Erythroblast (primary cell): ENCODE measurements at places on chromosomes 2 and 18.

GRCh38 chr2:184611361-184612085 is 13.2 kb downstream of the ZNF804A start:
- peak; percentile 52 for DNase-seq

GRCh38 chr18:49851624-49852023 is 38.3 kb upstream of the ACAA2 start:
- no peak for DNase-seq

GRCh38 chr2:226772389-226773179 is 27.0 kb downstream of the IRS1 start:
- no peak for DNase-seq

DNA sequence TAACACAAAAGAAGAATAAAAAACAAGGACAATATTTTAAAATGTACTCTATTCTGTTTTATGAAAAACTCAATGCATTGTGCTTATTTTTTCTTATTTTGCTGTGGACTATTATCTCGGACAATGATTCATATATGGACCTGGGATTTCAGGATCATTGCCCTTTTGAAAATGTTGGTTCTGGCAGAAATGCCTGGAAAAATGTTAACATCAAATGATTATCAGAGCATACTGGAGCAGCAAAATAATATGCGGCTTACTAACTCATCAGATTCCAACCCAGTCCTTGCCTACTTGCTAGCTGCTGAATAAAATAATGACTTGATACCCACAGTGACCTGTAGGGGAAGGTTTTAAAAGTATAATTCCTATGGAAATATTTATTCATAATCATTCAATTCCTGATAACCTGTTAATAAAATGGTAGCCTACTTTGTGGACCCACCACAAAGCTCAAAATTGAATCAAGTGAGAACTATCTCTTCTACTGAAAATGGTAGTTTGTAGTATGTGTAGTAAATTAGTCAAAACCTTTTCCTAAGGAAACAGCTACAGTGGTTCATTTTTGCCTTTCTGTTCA is 117.4 kb downstream of the NEB start:
- DNase-seq, result no peak

DNA sequence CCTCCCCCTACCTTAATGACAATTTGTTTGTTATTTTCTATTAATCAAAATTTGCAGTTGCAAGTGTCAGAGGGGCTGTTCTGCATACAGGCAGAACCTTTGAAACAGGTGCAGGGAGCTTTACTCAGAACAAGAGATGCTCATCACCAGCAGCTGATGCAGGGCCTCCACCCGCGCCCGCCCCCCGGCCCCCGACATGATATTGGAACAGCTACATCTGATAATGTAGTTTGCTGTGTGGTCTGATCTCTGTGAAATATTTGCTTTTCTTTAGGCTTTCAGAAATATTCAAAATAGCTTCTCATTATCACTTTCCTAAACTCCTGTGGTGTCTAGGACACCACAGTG is 130.0 kb downstream of the PRKCE start:
- no peak for DNase-seq

DNA sequence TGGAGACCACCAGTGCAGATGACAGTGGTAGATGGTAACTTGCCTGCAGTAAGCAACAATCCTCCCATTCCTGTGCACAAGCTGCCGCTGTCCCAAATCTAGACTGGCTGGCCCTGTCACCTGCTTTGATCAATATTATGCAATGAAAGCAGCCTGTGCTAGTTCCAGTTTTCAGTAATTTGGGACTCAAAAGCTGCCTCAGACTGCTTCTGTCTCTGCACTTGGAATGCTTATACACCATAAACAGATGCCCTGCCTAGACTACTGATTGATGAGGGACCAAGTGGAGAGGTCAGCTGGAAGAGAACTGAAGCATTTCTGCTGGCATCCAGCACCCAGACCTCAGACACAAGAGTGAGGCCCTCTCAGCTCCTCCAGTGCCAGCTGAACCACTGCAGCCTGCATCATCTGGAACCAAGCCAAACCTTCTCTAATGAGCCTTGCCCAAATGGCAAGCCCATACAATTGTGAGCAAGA is 24.9 kb downstream of the CCBE1 start:
- no peak for DNase-seq

DNA sequence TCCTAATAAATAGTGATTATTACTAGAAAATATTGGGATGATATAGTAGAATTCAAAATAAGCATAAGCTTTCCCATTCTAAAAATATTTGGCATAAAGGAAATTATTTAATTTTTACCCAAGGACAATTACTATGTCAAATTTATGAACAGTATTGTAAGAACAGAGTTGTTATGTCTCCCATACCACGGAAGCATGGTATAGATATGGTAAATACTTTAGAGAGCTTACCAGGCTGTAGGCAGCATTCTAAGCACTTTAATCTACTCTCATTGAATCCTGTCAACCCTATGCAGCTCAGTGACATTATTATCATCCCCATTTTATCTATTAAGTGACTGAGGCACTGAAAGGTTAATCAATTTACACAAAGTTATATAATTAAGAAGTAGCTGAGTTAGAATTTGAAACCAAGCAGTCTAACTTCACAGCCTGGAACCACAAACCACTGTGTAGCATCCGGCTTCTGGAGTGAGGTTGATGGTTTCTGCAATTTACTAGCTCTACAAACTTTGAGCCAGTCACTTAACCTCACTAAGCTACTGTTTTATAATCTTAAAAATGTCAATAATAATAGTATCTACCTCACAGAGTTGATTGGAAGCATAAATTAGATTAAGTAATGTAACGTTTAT is 323.7 kb downstream of the ARHGAP15 start:
- DNase-seq, result no peak

GRCh38 chr18:51132256-51132935 is 65.1 kb downstream of the MEX3C start:
- no peak for DNase-seq

DNA sequence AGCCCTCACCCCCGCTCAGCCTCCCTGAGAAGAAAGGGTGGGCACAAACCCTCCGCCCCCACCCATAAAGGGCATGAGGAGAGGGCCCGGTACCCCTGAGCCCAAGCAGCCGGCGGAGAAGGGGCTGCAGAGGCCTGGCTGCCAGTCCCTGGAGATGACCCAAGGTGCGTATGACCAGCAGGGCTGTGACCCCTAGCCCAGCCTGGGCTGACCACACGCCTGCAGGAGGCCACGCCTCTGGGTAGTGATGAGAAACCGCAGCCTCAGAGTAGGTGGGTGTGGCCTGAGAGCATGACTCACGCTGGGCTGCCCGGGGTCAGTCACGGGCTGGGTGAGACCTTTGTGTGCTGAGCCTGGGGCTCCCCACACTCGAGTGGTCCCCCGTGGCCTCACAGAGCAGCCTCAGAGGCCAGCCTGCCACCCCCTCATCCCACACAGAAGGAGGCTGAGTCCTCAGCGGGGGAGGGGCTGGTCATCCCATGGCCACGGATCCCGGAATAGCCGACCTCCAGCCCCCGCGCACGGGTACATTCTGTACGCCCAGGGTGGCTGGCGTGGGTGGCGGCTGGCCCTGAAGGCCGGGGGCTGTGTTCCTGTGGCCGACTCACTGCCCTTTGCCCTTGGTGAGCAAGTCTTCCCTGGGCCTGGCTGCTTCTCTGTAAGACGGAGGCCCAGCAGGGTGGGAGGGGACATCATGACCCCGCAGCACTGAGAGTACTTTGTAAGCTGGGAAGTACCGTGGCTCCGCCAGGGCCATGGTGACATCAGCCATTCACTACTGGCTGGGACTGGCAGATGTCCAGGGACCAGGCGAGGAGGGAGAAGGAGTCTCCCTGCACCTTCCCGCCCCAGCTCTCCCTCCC is 110.8 kb upstream of the OTOS start:
- DNase-seq, result peak; percentile 70

DNA sequence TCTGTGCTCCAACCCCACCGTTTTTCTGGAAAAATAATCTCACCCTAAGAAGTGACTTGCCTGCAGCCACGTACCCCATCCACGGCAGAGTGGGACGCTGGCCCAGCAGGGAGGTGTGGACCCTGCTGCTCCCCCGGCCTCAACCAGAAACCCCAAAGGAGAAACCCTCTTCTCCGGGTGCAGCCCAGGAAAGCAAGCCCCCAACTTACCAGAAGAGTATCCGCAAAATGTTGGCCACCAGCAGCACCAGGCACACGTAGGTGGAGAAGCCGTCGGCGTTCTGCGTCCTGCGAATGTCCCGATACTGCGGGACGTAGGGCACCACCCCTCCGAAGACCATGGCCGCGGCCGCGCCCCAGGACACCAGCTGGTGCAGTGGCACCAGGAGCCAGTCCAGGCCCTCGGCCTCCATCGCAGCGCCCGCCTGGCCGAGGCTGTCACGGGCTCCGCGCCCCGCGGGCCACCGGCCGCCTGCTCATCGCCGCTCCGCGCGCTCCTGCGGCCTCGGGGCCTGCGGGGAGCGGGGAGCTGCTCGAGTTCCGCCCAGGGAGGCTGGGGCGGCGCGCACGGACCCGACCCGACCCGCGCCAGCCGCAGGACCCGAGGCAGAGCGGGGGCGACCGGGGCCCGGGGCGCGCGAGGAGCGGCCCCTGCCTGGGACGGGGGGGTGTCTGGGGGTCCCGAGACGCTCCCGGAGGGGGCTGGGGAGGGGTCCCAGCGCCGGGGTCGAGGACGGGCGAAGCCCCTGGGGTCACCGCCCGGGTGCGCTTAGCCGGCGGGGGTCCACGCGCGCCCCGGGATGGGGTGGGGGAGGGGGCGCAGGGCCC is 725 bp downstream of the SLC66A2 start:
- DNase-seq, result peak; percentile 81

- no peak for DNase-seq
Measured at GRCh38 chr2:62501794-62502500, 4.0 kb downstream of the TMEM17 start.

DNA sequence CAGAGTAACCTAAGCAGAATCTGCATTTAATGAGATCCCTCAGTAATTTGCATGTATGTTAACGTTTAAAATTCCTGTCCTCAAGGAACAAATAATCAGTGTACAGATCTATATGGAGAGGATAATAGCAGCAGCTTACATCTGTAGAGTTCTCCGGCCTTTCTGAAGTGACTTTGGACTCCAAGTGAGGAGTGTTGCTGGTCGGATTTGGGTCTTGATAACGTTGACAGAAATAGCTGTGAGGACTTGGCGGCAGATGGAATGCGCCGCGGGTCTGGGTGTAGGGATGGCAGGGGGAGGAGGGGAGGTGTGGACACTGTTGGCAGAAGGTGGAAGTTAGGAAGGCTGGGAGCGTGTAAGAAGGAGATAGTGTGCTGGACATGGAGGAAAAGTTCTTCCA is 170.9 kb upstream of the GATA6 start:
- DNase-seq, result no peak

- no peak for DNase-seq
Measured at GRCh38 chr2:24618144-24618543, 127.1 kb downstream of the NCOA1 start.

DNA sequence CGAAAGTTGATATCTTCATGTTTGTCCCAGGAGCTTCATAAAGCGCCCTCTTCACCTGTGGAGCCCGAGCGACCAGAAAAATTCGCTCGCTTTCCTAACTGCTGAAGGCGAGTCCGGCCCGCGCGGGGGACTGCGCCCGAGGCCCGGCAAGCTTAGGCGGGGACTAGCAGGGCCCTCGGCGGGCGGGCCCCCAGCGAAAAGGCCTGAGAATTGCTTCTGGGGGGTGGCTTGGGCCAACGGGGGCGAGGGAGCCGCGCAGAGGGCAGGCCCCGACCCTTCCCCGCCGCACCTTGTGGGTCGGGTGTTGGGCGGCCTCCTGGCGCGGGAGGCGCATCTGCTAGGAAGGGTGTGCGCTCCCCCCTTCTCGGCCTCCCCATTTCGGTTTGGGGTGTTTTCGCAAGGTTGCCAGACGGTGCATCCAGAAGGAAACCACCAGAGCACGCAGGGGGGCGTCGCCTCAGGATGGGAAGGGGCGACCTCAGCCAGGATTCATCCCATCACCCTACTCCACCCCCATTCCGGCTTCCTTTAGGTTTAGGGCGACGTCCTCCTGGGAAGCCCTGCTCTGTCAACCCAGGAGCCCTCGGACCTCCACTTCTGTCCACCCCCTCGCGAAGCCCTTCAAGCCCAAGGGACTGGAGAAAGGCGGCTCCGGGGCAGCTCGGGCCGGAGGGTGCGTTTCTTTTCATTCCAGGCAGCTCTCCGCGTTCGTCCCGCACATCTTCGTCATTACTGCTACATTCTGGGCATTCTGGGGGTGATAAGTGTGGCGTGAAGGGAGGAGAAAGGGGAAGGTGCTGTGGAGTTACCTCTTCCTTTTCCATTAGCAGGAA is 9.1 kb downstream of the SP9 start:
- peak; percentile 26 for DNase-seq

DNA sequence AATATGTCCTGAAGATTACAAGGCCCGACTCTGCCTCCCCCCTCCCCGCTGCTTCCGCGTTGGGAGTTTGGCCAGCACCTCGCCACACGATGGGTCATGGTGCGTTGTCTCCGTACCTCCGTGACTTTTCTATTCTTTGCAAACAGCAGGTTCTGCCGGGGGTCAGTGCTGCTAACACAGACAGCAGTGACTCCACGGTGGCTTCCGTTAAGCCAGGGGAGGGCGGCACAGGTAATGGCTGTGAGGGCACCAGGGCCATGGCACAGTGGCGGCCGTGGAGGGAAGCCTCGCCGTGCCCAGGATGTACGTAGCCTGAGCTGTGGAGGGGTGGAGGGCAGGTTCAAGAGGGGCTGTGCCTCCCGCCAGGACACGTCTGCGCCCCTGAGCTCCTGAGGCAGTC is 115.5 kb downstream of the NFATC1 start:
- DNase-seq, result no peak
